ENCODE measurements at places on chromosomes 1 and 21. TPM values are rescaled to one million over a fixed set of nuclear protein-coding genes. Genes with fewer than 3 reads are reported as not detected.

Gene H3-3A
- total RNA-seq, result 404 TPM

Gene OTUD3
- total RNA-seq, result 7.8 TPM

- DNase-seq, result no peak
These were observed 32.7 kb downstream of the OR13G1 start for GRCh38 chr1:247646867-247647266.

DNA sequence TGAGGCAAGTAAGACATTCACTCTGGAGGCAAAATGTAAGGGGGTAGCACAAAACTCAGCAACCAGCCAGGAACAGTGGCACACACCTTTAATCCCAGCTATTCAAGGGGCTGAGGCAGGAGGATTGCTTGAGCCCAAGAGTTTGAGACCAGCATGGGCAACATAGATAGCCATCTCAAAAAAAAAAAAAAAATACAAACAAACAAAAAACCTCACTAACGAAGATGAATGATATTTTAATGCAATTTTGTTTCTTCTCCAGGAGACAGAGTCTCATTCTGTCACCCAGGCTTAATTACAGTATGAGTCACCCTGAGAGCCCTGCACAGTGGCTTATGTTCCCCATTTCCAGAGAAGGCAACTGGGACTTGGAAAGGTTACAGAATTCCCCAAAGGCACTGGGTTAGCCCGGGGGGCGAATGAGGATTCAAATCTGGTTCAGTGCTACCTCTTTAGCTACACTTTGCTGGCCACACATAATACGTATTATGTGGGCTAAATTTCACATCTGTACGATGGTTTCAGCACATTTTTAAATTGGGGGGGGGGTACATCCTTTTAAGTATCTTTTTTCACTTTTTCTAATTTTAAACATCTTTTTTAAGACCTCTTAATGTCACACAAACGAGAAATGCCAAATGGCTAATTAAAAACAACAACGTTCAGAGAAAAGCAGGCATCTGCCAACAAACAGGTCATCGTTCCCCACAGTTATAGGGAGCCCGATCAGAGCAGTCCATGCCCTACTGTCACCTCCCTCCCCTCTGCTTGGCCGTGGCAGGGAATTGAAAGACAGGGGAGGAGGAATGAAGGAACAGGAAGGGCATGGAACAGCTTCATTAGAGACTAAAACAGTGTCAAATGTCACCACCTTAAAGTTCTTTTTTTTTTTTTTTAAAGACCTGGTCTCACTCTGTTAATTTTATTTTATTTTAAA, 3.5 kb downstream of the CELA2A start:
- no peak for DNase-seq

DNA sequence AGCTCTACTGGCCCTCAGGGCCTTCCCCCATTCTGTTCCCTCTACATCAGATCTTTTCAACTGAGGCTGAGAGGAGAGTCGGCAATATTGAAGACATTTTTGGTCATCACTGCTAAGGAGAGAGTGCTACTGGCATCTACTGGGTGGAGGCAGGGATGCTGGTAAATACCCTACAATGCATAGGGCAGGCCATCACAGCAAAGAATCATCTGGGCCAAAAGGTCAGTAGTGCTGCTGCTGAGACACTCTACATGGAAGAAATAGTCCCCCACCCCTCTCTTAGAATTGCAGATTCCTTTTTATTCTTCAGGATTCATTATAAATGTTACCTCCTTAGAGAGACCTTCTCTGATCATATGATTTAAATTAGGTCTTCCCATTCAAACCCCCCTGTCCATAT, 94.3 kb downstream of the JAK1 start:
- DNase-seq, result no peak

GRCh38 chr1:25571522-25571970, 28.1 kb downstream of the LDLRAP1 start:
- no peak for DNase-seq

DNA sequence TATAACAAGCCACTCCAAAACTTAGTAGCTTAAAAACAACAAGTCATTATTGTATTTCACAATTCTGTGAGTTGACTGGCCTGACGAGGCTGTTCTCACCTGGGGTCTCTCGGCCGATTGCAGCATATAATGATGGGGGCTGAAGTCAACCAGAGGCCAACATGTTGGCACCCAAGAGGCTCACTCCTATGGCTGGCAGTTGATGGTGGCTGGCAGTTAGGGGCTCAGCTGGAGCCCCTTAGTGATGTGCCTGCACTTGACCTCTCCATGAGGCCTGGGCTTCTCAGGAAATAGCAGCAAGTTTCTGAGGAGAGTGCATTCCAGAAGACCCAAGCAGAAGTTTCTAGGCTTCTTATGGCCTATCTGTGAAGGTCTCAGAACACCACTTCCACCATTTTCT, 459.4 kb downstream of the NPHP4 start:
- no peak for DNase-seq

DNA sequence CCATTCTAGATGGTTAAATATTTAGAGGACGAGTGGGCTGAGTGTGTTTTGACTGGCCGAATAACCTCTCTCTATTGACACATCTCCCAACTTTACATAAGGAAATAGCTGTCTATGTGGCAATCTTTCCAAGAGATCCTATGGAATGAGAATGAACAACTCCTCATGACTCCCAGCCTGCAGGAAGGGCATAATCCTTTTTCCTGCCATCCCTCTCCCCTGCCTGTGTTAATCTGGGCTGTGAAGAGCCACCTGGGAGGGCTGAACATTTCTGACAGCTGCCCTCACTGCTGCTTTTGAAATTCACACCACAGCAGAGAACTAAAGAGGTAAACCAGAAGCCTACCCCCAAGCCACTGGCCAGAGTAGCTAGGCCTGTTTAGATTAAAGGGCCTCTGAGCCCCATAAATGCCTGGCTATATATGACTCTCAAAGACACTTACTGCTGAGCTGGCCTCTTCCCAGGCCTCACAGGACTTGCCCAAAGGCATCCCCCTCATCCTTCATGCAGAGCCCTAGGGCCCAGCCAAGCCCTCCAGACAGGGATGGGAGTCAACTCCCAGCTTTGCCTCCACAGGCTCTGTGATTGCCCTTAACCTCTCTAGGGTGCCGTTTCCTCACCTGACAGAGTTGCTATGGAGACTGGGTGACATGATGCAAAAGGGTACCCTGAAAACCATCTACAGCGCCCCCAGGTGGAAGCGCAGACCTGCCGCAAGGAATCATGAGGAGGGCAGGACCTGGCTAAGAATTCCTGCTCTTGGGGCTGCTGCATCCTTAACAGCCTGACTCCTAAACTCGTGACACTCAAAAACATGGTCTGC, 42.0 kb upstream of the LDLRAP1 start:
- DNase-seq, result peak; percentile 44

Gene NEK2
- total RNA-seq, result 5.9 TPM

GRCh38 chr1:80534606-80535360, 1266.0 kb upstream of the ADGRL2 start:
- no peak for DNase-seq

DNA sequence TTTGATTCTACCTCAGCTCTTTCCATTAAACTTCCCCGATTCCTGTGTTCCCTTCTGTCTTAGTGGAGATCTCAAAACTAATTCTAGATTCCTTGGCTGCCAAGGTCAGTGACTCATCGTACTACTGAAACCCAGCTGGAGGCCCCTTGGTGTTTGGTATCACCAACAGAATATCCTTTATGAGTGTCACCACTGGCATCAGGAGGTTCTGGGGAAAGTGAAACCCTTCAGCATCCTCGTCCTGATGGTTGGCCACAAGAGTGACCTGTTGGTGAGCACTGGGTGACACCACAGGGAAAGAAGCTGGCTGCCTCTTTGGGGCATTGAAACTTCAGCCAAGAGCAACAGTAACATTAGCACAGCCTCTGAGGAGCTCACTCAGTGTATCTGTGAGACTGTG, 9.6 kb downstream of the RAB42 start:
- no peak for DNase-seq

Gene CLSTN1
- 88.0 TPM for total RNA-seq

DNA sequence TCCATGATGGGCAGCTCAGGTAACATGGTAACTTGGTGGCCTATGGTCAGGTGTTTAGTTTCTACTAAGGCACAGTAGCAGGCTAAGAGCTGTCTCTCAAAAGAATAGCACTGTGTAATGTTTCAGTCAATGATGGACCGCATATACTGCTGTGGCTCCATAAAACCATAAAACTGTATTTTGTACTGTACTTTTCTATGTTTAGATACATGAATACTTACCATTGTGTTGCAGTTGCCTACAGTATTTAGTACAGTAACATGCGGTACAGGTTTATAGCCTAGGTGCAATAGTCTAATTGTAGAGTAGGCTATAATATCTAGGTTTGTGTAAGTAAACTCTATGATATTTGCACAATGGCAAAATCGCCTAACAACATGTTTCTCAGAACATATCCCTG, 50.6 kb downstream of the SLC2A1 start:
- DNase-seq, result no peak

GRCh38 chr1:34055818-34056217, 109.2 kb downstream of the CSMD2 start:
- DNase-seq, result no peak

Measured in lung (tissue), 17 donors.